Prostate gland (tissue), 2 donors: ENCODE measurements at places on chromosomes 16 and 17.

- no peak for DNase-seq
These were observed 8.6 kb upstream of the TSPOAP1 start for GRCh38 chr17:58337210-58337599.

DNA sequence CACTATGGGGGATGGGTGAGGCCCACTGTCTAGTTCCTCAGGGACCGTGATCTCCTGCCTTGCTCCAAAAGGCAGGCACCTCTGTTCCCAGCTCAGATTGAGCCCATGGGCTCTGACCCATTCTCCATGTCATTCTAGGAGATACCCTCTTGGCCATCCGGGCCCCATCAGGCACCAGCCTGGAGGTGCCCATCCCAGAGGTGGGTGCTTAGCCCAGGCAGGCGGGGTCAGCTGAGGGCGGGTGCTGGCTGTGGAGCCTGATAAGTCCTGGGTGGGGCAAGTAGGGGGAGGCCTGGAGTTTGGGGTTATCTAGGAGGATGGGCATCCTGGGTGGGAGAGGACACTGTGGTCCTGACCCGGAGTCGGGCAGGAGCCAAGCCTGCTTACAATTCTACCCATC lies 2.3 kb downstream of the E2F4 start:
- DNase-seq, result no peak

DNA sequence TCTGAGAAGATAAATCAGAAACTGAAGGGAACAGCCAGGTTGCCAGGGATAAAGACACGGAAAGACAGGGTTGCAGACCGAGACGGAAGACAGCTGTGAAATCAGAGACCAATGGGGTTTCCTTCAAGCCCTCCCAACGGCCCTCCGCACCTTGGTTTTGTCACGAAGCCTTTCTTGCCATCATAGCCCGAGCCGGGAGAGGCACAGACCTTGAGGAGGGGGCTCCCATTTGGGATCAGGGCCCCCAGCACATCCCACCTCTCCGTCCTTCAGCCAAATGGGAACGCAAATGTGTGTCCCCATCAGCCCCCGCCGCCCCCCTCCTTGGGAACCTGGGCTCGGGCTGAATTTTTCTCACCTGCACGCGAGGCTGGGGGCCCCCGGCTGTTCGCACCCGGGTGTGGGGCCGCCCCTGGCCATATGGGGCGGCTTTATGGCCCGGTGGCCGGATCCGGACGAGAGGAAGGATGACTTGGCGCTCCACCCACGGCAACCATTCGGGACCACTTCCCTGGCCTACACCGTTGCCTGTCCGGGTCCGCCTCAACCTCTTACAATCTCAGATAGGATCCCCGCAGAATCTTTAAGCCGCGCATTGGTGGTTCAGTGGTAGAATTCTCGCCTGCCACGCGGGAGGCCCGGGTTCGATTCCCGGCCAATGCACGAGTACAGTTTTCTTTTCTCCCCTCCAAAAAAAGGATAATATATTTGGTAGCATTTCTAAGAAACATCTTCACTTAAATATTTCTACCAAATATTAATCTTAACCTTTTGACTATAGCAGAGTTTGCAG lies 1.4 kb upstream of the HES7 start:
- peak; percentile 80 for DNase-seq

GRCh38 chr17:17091856-17092756 lies 49.8 kb downstream of the MPRIP start:
- DNase-seq, result no peak

GRCh38 chr17:27535178-27535928 lies 79.1 kb downstream of the KSR1 start:
- no peak for DNase-seq

DNA sequence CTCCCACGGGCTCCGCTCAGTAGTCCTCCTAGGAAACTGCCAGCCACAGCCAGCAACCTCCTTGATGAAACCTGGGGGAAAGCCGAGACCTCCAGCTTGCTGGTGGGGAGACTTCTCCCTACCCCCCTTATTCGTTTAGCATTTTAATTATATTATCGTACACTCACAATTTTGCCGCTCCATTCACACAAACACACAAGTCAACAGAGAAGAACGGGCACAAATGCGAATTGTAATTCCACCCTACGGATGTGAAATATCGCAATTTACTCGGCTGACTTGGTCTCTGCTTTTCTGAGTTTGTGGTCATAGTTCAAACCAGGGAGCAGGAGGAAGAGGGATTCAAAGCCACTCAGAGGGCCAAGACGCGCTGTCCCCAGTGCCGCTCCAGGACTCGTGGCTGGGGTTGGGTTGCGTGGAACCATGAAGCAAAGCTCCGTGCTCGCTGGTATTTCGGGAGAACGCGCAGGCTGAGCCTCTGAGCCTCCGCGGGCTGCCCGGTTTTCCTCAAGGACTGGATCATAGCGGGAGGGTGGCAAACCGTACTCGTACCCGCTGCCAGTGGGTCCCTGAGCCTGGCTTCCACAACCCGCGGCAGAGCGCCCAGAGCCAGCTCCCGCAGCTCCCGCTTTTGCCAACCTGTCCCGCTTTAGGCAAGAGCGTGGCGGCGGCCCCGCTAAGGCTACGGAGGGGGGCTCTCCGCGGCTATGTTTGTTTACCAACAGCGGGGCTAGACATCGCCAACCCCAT lies 2.0 kb downstream of the LHX1 start:
- no peak for DNase-seq

DNA sequence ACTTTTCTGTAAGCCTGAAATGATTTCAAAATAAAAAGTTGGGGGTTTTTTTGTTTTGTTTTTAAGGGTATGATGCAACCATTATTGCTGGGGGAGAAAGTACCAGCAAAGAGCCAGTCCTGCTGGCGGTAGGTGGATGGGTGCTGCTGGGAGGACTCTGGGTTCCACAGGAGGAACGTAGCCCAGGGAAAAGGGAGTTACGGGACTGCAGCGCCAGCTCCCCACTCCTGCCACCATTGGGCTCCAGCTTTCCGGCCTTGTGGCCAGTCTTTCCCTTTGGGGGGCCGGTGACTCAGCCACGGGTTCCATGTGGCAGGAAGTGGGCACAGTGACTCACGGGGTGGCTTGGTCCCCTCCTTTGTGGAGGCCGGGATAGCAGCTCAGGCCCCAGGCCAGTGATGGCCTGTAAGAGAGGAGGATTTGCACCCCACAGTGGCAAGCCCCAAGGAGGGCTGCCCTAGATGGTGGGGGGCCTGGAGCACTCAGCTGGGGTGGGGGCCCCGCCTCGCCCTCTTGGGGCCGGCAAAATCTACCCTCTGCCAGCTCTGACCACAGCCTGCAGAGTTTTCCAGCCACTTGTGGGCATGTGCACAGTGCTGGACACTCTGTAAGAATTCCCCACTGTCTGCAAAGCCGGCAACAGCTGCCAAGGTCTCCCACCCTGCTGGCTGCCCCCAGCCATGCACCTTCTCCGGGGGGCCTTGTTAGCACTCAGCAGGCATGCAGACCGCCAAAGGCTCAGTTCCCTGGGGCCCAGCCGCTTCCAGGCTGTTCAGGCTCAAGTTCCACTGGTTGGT lies 30.4 kb downstream of the SOCS3 start:
- DNase-seq, result no peak

DNA sequence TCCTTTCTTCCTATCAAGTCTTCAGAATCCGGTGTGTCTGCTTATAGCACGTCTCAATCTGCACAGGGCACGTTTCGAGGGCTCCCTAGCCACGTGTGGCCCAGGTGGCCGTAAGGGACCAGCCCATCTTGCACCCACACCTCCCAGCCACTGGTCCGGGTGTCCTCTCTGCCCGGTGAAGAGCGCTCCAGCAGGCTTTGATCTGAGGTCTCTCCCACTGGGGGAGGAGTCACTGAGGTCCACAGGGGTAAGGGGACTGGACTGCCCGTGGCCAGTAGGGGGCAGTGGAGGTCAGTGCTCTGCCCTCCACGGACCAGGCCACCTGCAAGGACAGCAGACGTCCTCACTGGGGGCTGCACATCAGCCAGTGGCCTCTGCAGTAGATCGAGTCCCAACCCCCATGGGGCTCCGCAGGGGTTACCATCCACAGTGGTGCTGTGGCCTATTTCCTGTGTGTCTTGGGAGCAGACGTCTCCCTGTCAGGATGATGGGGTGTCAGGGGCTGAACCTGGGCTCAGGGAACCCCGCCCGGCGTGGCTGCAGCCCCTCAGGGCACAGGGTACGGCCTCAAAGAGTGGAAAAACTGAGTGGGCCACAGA lies 204.1 kb upstream of the CIBAR2 start:
- DNase-seq, result peak; percentile 50
